ENCODE measurements at places on chromosomes 5 and 9.

DNA sequence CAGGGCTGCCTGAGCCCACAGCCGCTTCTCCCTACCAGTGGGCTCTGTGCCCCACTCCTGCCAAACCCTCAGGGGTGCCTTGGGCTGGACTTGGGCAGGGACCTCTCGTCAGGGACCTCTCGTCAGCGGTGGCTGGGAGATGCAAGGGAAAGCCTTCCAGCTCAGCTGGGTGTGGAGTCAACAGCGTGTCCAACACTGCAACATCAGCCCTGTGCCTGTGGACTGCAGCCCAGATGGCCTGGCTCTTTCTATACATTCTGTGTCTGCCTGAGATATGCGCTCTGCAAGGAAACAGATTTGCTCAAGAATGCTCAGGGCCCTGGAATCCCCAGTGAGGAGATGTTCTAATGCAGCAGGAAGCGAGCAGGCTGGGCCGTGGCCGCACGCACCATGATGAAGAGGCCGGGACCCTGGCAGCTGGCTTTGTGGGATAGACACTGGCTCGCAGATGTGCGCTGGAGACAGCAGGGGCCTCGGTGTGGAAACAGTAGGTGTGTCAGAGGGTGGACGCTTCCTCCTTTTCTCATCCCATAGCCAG, 85.0 kb upstream of the COL5A1 start:
- no peak for DNase-seq

GRCh38 chr5:2896371-2897275, 145.1 kb upstream of the IRX2 start:
- DNase-seq, result no peak

- DNase-seq, result no peak
These were observed 4.0 kb downstream of the MFAP3 start for GRCh38 chr5:154042766-154043165.

GRCh38 chr5:16808021-16808420, 128.1 kb downstream of the MYO10 start:
- DNase-seq, result no peak

- no peak for DNase-seq
These were observed 4.8 kb upstream of the HAND1 start for GRCh38 chr5:154482528-154483449.

DNA sequence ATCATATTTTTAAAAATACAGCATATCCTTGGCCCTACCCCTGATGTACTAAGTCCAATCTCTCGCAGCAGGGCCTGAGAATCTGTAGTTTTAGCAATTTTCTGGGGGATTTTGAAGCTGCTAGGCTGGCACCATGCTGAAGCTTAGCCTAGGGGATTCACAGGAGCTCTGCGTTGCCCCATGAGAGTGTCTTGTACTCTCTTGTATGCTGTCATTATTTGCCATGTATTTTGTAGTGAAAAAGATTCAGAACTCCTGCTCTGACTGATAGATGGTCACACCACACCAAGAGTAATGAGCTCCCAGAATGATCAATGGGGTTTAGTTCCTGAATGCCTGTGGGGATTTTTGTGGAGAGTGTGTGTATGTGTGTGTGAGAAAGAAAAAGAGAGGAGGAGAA, 20.7 kb upstream of the TRMT10B start:
- DNase-seq, result no peak

GRCh38 chr9:113416149-113416721, 5.7 kb downstream of the C9orf43 start:
- DNase-seq, result no peak

GRCh38 chr5:177494346-177495195, 2.8 kb downstream of the PDLIM7 start:
- DNase-seq, result no peak

DNA sequence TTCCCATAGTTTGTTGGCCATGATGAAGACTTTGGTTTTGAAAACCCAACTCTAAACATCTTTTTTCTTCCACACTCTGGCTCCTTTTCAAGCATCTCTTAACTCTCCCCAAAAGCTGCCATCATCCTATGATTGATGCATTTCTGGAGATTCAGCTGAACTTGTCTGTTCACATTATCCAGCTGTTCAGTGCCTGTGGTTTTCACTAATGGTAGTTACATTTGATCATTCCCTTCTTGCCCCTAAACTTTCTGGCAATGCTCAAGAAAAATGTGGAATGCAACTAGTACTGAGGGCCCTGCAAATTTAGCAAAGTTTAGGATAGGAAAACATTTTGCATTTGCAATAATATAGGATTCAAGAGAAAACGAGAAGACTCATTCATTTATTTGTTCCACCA, 267.5 kb downstream of the ENC1 start:
- DNase-seq, result no peak

DNA sequence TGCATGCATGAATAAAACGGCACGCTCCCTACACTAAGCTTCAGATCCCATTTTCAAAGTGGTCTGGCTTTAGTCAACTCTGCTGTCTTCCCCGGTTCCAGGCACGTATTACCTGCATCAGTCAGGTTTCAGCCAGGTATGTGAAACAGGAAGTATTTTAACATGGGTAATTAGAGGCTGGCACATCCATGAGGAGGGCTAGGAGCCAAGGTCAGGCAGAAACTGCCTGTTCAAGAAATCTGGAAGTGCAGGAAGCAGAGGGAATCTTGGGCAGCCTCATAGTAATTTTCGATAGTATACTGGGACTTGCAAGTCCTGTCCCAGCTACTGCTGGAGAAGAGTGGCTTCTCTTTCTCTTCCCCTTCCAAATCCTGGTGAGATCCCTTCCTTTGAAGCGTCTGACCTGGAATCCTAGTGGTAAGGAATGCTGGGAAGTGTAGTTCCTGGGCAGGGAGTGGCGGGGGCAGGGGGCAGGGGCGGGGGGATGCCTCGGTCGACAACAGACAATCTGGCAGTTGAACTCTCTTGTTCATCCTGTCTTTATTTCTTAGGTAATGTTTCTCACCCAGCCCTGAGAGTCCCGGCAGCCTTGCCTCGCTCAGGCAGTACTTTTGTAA, 403.1 kb downstream of the TLE4 start:
- DNase-seq, result no peak

- no peak for DNase-seq
These were observed 264.6 kb upstream of the CLINT1 start for GRCh38 chr5:158123595-158123994.

- DNase-seq, result no peak
These were observed 39.5 kb downstream of the NSUN2 start for GRCh38 chr5:6593148-6594016.

DNA sequence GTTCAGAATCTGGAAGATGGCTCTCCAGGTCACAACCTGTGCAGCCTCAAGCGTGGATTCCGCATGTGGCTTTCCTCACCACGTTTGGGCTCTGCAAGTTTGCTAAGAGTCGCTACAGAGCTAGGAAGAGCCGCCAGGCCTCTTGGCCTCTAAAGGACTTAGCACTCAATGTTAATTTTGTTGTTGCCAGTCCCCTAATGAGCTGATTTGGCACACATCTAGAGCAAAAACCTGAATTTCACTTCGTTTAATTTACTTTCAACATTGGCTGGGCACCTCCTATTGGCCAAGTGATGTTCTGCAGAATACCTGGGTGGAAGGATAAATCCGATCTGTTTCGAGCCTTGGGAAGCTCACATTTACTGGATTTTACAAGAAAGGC, 65.8 kb upstream of the UNC5A start:
- DNase-seq, result no peak

- no peak for DNase-seq
These were observed 264.5 kb upstream of the PRR16 start for GRCh38 chr5:120199559-120199958.

DNA sequence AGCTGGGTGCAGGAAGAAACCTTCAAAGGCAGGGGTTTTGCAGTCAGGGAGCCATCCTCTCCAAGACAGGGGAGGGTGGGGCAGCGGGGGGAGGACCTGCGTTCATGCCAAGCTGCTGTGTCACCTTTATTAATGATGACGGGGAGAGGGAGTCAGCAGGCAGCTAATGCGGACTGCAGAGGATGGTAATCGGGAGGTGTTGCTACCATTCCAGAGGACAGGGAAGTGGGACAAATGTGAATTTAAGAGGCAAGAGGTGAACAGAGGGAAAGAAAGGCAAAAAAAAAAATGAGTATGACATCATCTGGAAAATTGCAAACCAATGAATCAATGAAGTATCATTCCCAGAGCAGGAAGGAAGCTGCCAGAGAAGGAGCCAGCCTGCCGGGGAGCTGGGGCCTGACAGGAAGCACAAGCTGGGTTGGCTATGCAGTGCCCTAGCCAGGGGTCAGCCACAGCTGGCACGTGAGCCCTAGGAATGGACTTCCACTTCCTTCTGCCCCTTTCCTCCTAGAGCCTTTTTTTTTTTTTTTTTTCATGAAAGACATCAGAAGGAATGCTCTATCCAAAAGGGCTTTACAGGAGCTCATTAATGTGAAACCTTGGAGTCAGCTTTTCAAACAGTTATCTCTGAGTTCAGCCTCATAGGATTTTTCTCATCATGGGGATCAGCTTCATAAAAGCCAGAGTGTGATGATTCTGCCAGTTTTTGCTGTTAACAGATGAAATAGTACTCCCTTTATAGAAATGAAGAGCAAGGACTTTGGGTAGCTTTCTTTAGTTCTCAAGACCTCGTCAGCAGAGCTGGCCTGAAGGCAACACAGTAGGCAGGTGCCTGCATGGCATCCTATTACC, 9.2 kb downstream of the INSYN2B start:
- no peak for DNase-seq

GRCh38 chr9:105662184-105663104, at the start of gene TAL2:
Gene TAL2, plus strand, starts transcription at chr9:105662457. Its CDS starts 40 bp downstream, at chr9:105662497.
- DNase-seq, result no peak

- no peak for DNase-seq
These were observed 31.6 kb downstream of the LRRTM2 start for GRCh38 chr5:138843316-138844124.

GRCh38 chr5:59976342-59976741, 82.8 kb upstream of the PDE4D start:
- no peak for DNase-seq

GRCh38 chr5:119347991-119348390, 7.8 kb upstream of the TNFAIP8 start:
- DNase-seq, result no peak

GRCh38 chr9:98530806-98531386, 177.8 kb downstream of the GABBR2 start:
- no peak for DNase-seq

DNA sequence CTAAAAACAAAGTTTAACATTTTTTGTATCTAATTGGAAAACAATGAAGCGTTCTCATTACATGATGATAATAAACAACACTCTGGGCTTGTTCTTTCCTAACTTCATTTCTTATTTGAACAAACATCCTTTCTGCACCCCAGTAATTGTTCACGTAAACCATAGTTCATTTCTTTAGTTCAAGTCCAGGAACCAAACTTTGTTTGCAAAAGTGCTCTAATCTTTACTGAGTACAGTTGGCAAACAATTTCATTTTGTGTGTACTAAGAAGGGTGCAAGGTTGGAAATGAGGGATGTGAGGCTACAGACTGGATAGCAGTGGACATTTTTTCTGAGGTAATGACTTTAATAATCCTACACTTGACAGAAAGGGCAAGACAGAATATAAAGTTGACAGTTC, 113.5 kb downstream of the NREP start:
- DNase-seq, result no peak

DNA sequence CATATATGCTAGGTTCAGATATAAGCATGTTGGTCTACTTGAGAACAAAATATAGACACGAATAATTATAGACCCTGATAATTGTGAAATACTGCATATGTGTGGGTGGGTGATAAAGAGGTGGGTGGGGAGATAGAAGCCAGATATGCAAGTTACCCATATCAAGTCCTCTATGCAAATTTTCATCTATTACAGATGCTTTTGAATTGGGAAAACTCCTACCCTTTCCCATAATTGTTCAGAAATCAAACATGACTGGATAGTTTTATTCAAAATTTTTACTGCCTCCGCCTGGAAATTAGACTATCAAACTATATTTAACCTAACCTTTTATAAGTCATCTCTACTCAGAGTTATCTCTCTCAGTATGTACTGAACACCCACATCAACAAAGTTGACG, 157.5 kb downstream of the MEF2C start:
- no peak for DNase-seq

DNA sequence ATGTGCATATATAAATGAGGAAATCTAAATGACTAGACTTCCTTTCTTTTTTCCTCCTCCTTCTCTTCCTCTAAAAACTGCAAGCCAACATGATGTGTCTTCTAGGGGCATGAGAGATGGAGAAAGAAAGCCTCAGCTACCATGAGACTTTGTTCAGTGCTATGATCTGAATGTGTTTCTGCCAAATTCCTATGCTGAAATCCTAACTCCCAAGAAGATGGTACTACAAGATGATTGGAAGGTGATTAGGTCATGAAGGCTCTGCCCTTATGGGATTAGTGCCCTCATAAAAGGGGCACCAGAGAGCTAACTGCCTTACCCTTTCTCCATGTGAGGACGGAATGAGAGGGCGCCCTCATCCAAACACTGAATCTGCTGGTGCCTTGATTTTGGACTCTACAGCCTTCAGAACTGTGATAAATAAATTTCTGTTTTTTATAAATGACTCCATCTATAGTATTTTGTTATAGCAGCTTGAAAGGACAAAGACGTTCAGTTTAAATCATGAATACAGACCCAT, 72.2 kb upstream of the IL6ST start:
- DNase-seq, result no peak

- no peak for DNase-seq
These were observed 46.4 kb downstream of the BARX1 start for GRCh38 chr9:93908591-93909241.

DNA sequence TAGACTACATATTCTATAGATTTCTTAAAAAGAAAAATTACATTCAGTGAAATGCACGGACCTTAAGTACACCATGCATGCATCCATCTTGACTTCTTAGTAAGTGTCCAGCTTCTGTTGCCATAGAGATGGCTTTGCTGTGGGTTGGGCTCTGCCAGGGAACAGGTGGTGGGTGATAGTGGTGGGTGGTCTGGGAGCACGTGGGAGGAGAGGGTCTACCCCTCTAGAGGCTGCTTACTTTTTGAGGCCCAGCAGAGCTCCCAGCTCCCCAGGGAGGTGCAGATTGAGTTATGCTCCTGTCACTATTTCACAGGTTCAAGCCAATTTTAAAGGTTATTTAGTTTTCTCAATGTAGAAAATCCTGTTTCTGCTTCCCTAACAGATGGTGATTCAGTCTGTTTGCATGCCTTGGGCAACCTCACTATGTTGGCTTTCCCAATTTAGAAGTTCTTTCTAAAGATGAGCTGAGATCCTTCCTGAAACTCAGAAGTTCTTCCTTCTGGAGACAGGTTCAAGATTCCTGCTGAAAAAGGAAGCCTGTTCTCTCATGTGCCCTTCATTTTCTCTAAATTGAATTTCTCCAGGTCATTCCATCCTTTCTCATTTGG, 107.4 kb upstream of the LHFPL2 start:
- DNase-seq, result no peak

GRCh38 chr9:124190761-124191160, 67.0 kb upstream of the NEK6 start:
- no peak for DNase-seq

GRCh38 chr9:79946712-79947111, 374.9 kb downstream of the TLE4 start:
- no peak for DNase-seq

GRCh38 chr5:123448017-123448617, 24.9 kb upstream of the CEP120 start:
- DNase-seq, result no peak

- DNase-seq, result no peak
These were observed 47.2 kb downstream of the F2R start for GRCh38 chr5:76763136-76763535.

Measured in naive thymus-derived CD8-positive, alpha-beta T cell (primary cell).